ENCODE measurements at places on chromosomes 16 and 17.

DNA sequence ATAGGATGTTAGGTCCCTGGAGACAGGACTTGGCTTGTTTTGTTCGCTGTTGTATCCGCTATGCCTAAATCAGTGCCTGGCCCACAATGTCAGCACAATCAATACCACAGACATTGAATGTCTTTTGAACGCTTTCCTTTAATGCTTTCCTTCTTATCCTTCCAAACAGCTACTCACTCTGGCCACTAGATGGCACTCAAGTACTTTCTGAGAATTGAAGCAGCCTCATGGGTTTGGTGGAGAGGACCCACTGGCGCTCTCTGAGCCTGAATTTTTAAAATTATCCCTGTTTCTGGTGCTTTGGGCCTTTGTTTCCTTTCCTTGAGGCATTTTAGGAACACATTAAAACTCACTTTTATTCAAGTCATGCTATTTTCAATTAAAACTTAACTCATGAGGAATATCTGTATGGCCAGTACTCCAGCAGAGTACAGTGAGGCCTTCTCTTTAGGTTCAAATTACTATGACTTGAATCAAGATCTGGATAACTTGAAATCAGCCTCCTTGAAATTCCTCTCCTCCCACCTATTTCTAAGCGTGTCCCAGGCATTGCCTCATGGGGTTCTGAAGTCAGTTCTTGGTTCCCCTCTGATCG is 3.2 kb upstream of the NLRP1 start:
- peak; percentile 67 for DNase-seq

- no peak for DNase-seq
Observed at GRCh38 chr17:35893751-35894150, 13.6 kb upstream of the CCL5 start.

- no peak for DNase-seq
Observed at GRCh38 chr17:45857977-45858708, 13.5 kb downstream of the SPPL2C start.

GRCh38 chr17:73980517-73980916 is 223.0 kb upstream of the RPL38 start:
- DNase-seq = no peak

All from activated effector memory CD4-positive, alpha-beta T cell treated with anti-CD3 and anti-CD28 coated beads, Interleukin-2, amount 50 U/mL, for 16 hours (primary cell).